Esophagus squamous epithelium (tissue), 5 donors: ENCODE measurements at places on chromosomes 3 and 15.

GRCh38 chr3:116877968-116878367 lies 168.4 kb downstream of the TUSC7 start:
- no peak for DNase-seq

DNA sequence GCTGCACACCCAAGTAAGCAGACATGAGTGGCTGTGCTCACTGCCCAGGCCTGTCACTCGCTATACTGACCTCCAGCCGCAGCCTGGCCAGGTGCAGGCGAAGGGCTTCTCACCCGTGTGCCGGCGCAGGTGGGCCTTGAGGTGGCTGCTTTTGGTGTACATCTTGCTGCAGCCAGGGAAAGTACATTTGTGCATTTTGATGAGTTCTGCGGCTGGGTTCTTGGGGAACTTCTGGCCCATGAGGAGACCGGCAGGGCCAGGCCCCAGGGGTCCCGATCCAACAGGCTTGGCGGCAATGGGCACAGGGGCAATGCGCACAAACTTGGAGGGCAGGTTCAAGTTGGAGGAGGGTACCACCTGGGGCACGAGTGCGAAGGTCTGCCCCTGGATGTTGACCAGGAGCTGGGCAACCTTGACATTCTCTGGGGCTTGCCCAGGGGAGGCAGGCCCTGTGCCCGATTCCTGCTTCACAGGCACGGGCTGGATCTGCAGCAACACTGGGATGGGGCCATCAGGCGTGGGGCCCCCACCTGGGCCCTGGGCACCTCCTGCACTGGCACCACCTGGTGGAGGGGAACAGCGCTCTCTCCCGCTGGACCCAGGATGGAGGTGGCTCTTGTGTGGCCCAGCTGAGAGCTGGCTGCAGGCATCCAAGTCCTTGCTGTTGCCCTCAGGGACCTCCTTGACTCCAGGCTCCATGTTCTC lies 5.3 kb downstream of the KLF15 start:
- DNase-seq = no peak

- no peak for DNase-seq
These were observed 54.2 kb downstream of the PPARG start for GRCh38 chr3:12343047-12343501.

GRCh38 chr3:32869513-32870047 lies 51.8 kb downstream of the TRIM71 start:
- DNase-seq = no peak

- no peak for DNase-seq
These were observed 20.3 kb upstream of the ABTB1 start for GRCh38 chr3:127652246-127652995.

DNA sequence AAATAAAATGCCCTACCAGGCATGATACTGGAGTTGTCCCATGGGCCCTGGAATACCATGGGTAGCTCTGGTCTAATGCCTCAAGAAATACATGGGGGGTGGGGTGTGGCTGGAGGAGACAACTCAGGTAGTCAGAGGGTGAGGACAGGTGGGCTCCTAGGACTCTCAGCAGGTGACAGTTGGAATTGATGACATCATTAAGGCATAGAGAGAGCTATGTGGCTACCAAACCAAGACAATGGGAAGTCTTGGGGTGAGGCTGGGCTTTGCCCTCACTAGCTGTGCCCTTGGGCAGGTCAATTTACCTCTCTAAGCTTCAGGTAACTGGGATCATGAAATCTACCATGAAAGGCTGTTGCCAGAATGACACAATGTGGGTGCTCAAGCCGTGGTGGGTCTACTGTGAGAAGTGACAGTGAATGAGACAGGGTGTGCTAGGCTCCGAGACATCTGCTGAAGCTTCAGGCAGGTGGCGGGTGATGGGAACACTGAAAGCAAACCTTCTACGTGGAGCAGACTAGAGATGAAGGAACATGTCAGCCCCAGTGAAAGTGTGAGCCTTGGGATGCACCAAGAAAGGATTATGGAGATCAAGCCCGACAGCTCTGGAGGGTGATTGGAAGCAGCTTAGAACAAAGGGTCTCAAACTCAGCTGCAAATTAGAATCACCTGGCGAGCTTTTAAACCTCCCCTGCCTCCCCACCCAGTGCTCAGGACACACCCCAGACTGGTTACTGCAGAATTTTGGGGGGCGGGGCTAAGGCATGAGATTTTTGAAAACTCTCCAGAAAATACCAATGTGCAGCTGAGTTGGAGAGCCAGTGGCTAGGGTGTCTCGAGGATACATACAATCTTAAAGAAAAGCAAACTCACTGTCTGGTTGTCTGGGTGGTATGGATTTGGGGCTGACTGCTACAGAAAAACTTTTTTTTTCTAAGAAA lies 21.5 kb downstream of the SLC6A20 start:
- DNase-seq = no peak

- DNase-seq = no peak
These were observed 140.4 kb downstream of the SLC9A9 start for GRCh38 chr3:143707848-143708247.

- DNase-seq = no peak
These were observed 105.7 kb downstream of the PPP2R3A start for GRCh38 chr3:136070953-136071949.

GRCh38 chr3:194046995-194047645 lies 88.8 kb upstream of the HES1 start:
- no peak for DNase-seq

DNA sequence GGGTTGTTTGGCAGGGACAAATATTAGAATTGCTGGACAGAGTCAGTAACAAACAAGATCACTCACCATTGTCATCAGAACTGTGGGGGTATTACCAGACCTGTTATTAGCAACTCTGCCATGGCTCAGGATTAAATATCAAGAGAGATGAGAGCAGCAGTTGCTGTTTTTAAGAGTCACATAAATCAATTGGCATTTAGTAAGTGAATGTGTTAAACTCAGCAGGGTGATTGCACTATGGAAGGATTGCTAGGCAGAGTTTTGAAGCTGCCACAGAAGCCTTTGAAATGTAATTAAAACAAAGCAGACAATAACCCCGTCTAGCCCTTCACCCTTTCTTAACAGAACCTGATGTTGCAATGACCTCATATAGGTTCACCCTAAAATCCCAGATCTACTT lies 238.8 kb downstream of the GAP43 start:
- no peak for DNase-seq

GRCh38 chr3:118229196-118229595 lies 805.5 kb downstream of the IGSF11 start:
- no peak for DNase-seq
